Cerebellar cortex (tissue), 1 donor: ENCODE measurements at places on chromosomes 1 and 21.

DNA sequence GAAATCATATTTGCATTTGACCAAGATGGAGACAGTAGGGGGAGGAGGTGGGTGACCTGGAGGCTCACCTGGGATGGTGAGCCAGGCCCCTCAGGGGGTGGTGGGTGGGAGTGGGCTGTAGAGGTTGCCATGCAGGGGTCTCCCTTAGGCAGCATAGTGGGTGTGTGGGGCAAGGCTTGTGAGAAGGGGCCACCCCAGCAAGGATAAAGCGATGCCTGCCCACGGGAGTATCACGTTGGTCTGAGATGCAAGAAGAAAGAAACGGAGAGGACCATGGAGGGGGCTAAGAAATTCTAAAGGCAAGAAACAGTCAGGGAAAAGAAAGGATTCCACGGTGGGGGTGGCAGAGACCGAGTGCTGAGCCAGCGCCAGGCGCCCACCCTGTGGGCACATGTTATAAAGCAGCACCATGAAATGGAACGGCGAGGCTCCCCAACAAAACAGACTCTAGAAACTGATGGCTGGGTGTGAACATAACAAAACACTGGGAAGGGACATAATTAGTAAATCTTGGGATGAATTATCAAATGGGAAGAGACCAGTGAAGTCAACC lies 11.7 kb upstream of the C2CD2 start:
- DNase-seq = no peak

DNA sequence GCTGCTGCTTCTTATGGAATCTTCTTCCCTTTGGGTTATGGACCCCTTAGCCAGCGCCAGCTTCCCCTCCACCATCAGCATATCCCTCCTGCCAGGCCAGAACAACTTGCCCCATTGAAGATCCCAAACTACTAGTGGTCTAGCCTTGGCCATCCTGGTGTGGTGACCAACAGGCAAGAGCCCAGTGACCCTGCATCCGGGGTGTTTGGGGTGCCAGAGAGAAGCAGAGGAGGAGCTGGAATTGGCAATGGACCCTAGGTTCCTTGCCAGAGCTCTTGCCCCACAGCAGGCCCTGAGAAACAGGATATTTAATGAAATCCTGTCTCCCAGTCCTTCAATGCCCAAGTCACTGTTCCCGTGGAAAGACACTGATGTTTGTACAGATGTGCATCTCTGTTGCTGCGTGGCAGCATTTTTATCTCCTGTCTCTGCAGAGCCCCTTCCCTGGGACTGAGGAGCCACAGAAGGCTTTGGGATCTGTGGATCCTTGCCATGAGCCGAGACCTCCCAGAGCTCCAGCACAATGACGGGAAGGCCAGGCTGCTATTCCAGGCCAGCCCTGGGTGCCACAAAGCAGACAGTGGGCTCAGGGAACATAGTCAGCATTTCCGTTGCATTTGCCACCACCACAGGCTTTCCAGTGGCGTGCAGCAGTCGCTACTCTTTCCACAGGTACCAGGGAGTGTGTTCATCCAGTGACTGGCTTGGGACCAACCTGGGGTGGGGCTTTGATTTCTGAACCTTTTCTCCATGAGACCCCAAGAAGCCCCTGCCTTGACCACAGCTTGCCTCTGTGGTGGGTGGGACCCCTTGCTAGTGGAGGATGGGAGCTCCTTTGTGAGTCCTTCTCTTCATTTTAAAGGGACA lies 21.6 kb downstream of the NAV1 start:
- no peak for DNase-seq

GRCh38 chr1:164633997-164634396 lies 75.0 kb downstream of the PBX1 start:
- no peak for DNase-seq

- no peak for DNase-seq
Measured at GRCh38 chr1:66175581-66175980, 358.4 kb upstream of the SGIP1 start.

- no peak for DNase-seq
Measured at GRCh38 chr1:7350804-7351203, 420.3 kb upstream of the VAMP3 start.

GRCh38 chr1:153626904-153627714 lies at the start of gene S100A13:
Gene S100A13 (minus strand): TSS chr1:153627505. CDS start chr1:153626472, 1,033 bp downstream.
- peak; percentile 92 for DNase-seq

DNA sequence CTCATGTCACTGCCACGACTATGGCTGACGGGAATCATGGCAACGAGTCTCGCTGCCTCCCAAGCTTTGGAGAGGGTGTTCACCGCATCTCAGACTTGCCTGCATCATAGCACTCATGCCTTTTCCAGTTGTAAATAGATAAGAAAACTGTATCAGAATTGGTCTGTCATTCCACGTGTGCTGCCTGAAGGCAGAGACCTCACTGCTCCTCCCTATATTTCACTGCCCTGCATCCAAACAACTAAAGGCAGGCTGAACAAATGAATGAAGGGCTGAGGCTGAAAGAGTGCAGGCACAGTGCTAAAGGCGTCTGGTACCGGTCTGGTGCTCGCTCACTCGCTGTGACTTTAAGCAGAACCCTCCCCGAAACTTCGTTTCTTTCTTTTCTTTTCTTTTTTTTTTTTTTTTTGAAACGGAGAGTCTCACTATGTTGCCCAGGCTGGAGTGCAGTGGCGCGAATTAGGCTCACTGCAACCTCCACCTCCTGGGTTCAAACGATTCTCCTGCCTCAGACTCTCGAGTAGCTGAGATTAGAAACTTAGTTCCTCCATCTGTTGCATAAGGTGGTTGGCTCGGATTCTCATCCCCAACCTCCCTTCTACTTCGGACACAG lies 542 bp downstream of the EIF2B3 start:
- DNase-seq = no peak

GRCh38 chr1:43569175-43569574 lies 38.5 kb downstream of the PTPRF start:
- DNase-seq = no peak

DNA sequence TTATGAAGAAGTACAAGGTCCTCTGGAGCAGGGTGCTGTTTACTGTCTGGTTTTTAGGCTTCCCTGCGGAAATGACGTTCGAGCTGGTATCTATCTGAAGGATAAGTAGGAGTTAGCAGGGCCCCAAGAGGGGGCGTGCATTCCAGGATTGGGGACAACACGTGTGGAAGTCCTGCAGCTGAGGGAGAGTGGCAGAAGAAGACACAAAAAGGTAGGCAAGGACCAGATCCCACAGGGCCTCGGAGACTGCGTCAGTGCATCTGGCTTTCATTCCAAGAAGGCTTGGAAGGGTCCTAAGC lies 5.9 kb downstream of the RIMS3 start:
- DNase-seq = no peak

GRCh38 chr1:86913896-86914600 lies at the start of gene SELENOF:
Gene SELENOF (minus strand): TSS chr1:86914126. CDS start chr1:86914111, 15 bp downstream.
- peak; percentile 100 for DNase-seq
